ENCODE measurements at places on chromosomes 6 and 20. TPM values are rescaled to one million over a fixed set of nuclear protein-coding genes. Genes with fewer than 3 reads are reported as not detected.

GRCh38 chr20:40606237-40606636 is 82.8 kb downstream of the MAFB start:
- no peak for DNase-seq

GRCh38 chr6:37480118-37480736 is 19.5 kb downstream of the CCDC167 start:
- DNase-seq: no peak

- no peak for DNase-seq
Measured at GRCh38 chr20:41139227-41140093, 2.1 kb downstream of the PLCG1 start.

GRCh38 chr20:24914388-24915241 is 34.5 kb upstream of the CST7 start:
- no peak for DNase-seq

CDSN gene
- not detected for total RNA-seq

C6orf15 gene
- total RNA-seq: not detected

CCND3 gene
- 305 TPM for total RNA-seq

GRCh38 chr6:143348531-143348930 is 102.0 kb downstream of the ADAT2 start:
- no peak for DNase-seq

TUBB1 gene
- total RNA-seq: 1.5 TPM

DNA sequence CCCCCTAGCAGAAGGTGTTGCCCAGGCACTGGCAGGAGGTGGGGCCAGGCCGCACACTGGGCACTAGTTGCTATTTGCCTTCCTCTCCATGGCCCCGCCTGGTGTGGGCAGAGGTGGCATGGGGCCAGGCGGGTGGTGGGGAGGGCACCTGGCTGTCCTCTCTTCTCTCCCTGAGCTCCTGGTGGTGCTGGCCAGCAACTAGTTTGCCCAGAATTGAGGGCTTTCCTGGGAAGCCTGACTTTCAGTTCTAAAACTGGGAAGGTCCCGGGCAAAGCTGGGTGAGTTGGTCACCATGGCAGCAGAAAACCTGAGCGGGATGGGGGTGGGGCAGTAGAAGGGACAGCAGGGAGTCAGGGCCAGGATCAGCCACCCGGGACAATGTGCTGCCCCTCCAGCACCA is 48.2 kb downstream of the RBM38 start:
- DNase-seq: peak; percentile 91

DNA sequence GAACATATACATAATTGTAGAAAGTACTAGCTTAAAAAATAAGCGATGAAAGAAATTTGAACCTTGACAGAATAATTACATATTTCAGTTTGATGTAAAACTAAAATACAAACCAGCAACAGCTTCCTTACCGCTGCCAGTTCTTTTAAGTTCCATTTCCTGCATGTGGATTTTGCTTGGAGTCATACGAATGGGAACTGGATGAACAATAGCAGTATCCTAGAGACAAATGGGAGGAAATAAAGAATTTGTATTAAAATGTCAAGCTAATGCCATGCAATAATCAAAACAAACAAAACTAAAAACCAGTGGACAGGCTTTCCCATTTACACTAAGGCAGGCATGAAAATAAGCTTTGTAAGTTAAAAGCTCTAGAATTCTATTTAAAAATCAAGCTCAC is 67.1 kb downstream of the REPS1 start:
- DNase-seq: no peak

PPP1R14C gene
- 12.0 TPM for total RNA-seq

LIN28B gene
- not detected for total RNA-seq

GRCh38 chr20:31764641-31765305 is 25.7 kb downstream of the TPX2 start:
- DNase-seq: no peak

NCOA6 gene
- 23.0 TPM for total RNA-seq

DNA sequence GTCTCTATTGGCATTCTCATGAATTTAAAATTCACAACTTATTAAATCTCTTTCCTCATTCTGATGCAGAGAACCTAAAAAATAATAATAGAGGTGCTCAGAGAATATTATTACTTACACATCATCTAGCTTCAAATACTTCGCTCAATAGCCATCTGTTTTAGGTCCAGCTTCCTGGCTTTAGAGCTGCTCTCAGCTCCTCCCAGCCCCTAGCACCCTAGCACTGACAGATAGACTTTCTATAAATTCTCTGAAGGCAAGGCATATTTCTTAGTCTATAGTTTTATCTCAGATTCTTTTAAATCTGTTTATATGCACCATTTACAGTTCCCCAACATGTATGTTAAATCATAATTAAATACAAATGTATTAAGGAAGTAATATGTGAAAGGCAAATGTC is 281.3 kb downstream of the PTPRK start:
- no peak for DNase-seq

EYA4 gene
- 4.2 TPM for total RNA-seq

- no peak for DNase-seq
Measured at GRCh38 chr20:54091120-54091480, 20.7 kb upstream of the BCAS1 start.

HRH3 gene
- total RNA-seq: not detected

DNA sequence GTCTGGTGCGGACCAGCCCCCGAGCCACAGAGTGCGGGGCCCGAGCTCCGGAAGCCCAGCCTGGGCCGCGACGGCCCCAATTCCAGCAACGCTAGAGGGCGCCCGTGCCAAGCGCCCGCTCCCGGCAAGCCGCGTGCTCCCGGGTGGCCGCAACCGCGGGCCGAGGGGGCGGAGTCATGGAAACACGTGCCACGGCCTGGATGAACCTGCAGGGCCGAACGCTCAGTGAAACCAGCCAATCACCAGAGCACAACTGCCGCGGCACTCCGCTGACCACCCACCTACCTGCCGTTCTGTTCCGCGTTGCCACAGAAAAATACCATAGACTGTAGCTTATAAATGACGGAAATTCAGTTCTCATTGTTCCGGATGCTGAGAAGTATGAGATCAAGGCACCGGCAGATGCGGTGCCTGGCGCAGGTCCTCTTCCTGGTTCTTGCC is 85.7 kb upstream of the FOXC1 start:
- peak; percentile 94 for DNase-seq

THBS2 gene
- total RNA-seq: 14.8 TPM

PIGT gene
- 50.7 TPM for total RNA-seq

DNA sequence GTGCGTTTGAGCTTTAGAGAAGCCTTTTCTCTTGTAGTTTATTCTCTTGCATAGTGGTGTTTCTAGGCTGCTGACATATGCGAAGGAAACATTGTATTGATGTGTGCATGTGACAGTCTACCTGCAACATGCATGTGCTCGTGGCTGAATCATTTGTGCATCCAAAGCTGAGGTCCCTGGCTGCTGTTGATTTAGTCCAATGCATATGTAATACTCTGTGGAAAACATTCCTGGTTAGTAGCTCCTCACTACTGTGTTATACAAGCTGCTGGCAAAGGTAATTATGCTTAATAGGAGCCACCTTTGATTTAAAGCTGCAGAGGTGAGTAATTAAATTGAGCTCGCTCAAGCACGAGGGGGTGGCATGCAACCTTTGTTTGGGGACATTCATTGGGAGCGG is 24.5 kb downstream of the TSHZ2 start:
- DNase-seq: no peak

VGLL2 gene
- total RNA-seq: not detected

- no peak for DNase-seq
Measured at GRCh38 chr6:168189200-168190013, 110.4 kb upstream of the FRMD1 start.

EGFL8 gene
- 10.1 TPM for total RNA-seq

- no peak for DNase-seq
Measured at GRCh38 chr6:130947464-130947863, 115.6 kb downstream of the EPB41L2 start.

NKX2-2 gene
- not detected for total RNA-seq

DNA sequence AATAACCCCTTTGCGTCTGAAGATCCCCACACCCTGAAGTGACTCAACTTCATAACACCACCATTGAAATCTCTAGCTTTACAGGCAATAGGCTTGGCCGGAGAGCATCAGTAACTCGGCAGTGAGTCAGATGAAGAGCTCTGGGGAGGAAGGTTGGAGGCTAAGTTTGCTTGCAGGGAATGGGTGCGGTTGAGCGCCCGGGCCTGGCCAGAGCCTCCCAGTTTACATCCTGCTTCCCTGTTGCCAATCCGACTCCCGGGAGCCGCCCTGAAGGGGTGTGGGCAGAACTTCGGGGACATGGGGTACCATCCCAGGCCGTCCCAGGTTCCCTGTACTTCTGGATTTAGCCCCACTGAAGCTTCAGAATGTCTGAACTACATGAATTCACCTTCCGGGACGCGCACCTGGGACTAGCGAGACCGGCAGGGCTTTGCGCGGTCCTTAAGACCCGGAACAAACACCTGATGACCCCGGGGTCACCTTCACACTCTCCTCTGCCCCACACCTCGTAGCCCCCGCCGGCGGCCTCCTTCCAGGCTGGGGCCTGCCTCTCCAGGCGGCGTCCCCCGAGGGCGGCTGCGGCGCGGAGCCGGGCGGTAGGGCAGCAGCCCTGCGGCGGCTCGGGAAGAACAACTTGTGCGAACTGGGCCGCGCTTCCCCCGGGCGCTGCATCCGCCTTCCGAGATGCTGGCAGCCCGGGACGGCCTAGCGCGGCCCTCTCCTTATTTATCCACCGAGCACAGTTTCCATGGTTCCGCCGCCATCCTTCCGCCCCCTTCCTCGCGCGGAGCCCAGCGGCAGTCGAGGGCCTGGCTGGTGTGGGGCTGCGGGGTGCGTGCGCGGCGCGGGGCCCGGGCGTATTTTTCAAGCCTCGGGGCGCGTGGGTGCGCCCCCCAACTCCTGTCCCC is 56.6 kb upstream of the RREB1 start:
- peak; percentile 81 for DNase-seq

SLA2 gene
- total RNA-seq: 1.3 TPM

- no peak for DNase-seq
Measured at GRCh38 chr6:144481527-144481926, 196.4 kb downstream of the UTRN start.
